ENCODE measurements at places on chromosomes 16 and 17. TPM values are rescaled to one million over a fixed set of nuclear protein-coding genes. Genes with fewer than 3 reads are reported as not detected.

DNA sequence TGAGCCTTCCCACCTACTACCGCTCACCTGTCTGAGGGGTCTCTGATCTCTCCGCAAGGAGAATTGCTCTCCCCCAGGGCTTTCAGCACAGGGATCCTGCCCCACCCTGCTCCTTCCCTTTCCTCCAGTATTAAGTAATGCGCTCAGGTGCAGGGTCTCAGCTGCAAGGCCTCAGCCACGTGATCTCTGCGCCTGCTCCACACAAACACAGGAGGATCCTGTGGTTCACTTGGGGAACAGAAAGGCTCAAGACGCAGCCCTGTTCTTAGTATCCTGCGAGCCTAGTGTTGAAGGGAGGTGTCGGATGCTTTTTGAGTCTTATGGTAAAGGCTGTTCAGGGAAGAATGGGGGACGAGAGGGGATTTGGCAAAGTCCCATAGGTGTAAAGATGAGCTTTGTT lies 41.6 kb upstream of the GCSH start:
- no peaks in the 10 kb centered on the region for H3K36me3 ChIP-seq
- H3K27me3 ChIP-seq: no peaks in the 10 kb centered on the region
- H3K27ac ChIP-seq: no peak overlapping the region
- no peak overlapping the region for H3K4me3 ChIP-seq
- DNase-seq: no peak
- H3K4me1 ChIP-seq: no peaks in the 10 kb centered on the region

DNA sequence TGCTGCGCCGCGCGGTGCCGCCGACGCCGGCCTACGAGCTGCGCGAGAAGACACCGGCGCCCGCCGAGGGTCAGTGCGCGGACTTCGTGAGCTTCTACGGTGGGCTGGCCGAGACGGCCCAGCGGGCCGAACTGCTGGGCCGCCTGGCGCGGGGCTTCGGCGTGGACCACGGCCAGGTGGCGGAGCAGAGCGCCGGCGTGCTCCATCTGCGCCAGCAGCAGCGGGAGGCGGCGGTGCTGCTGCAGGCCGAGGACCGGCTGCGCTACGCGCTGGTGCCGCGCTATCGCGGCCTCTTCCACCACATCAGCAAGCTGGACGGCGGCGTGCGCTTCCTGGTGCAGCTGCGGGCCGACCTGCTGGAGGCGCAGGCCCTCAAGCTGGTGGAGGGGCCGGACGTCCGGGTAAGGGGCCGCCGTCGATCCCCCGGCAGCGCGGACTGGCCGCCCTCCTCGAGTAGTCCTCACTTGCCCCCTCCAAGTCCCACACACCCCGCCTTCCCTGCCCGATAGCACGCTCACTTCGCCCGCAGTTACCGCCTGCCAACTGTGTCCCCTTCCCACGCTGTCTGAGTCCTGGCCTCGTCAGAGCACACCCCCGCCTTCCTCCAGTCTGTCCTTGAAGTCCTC lies 470 bp downstream of the MLYCD start:
- peak overlapping the region; percentile 88 for H3K27ac ChIP-seq
- no peaks in the 10 kb centered on the region for H3K27me3 ChIP-seq
- peaks cover 4% of the 10 kb centered on the region for H3K36me3 ChIP-seq
- peaks cover 11% of the 10 kb centered on the region for H3K4me1 ChIP-seq
- peak; percentile 87 for DNase-seq
- peak overlapping the region; percentile 82 for H3K4me3 ChIP-seq

GRCh38 chr17:68424203-68424602 lies 33.1 kb downstream of the WIPI1 start:
- DNase-seq: no peak
- peaks cover 37% of the 10 kb centered on the region for H3K36me3 ChIP-seq
- H3K27me3 ChIP-seq: no peaks in the 10 kb centered on the region
- no peak overlapping the region for H3K27ac ChIP-seq

DNA sequence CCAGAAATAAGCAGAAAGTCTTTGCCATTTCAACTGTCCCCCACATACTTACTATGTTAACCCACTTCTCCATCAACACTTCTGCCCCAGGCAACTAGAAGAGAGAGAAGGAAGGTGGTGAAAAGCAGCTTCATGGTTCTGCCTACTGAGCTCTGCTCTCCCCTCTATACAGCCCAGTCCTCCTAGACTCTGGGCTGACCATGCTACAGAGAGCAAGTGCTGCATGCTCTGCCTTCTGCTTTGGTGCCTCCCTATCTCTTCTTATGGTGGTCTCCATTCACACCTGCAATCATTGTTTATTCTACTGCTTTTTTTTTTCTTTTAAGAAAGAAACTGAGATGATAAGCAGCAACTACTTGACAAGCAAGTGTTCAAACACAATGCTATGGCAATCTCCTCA lies 20.3 kb upstream of the CD300E start:
- DNase-seq: no peak
- no peak overlapping the region for H3K4me3 ChIP-seq
- no peaks in the 10 kb centered on the region for H3K4me1 ChIP-seq
- H3K27ac ChIP-seq: no peak overlapping the region

CALB2 gene
- 1.4 TPM for total RNA-seq

DNA sequence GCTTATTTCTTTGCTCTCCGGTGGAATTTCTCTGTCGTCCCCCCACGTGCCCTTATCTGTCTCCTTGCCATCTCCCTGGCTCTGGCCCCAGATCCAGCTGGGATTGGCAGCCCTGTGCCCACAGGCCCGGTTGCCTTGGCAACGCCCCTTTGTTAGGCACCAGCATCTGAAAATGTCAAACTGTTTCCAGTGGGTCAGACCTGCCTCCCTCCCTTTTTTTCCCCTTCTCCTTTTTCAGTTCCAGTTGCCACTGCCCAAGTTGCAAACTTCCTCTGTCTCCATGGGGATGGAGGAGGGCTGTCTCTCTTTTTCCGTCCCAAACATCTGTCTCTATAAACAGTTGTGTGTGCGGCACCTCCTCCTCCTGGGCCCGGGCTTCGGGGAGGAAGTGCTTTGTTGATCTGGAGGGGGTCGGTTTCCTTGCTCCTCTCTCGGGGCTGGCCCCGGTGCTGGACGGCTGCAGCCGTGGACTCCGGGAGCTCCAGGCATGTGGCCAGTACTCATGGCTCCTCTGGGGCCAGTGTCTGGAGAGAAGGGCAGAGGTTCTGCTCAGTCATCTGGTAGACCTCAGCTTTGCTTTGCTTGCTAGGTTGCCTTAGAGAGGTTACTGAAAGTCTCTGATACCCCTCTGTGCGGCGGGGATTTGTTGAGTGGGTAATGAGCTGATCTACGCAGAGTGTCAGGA lies 35.3 kb downstream of the SOCS3 start:
- H3K4me1 ChIP-seq: peaks cover 7% of the 10 kb centered on the region
- DNase-seq: peak; percentile 95
- no peak overlapping the region for H3K4me3 ChIP-seq
- no peaks in the 10 kb centered on the region for H3K36me3 ChIP-seq
- peak overlapping the region; percentile 83 for H3K27ac ChIP-seq
- no peaks in the 10 kb centered on the region for H3K27me3 ChIP-seq

- no peak overlapping the region for H3K4me3 ChIP-seq
- H3K4me1 ChIP-seq: no peaks in the 10 kb centered on the region
- H3K27me3 ChIP-seq: no peaks in the 10 kb centered on the region
- no peaks in the 10 kb centered on the region for H3K36me3 ChIP-seq
Observed at GRCh38 chr16:51624080-51624775, 473.2 kb upstream of the SALL1 start.

- H3K36me3 ChIP-seq: peaks cover 4% of the 10 kb centered on the region
- no peak overlapping the region for H3K4me3 ChIP-seq
- peak; percentile 57 for DNase-seq
Observed at GRCh38 chr16:56370875-56371659, 54.3 kb downstream of the AMFR start.

GRCh38 chr16:66084306-66084705 lies 282.2 kb upstream of the CDH5 start:
- no peaks in the 10 kb centered on the region for H3K4me1 ChIP-seq
- H3K27ac ChIP-seq: no peak overlapping the region
- DNase-seq: no peak
- no peaks in the 10 kb centered on the region for H3K27me3 ChIP-seq
- no peaks in the 10 kb centered on the region for H3K36me3 ChIP-seq
- H3K4me3 ChIP-seq: no peak overlapping the region

DNA sequence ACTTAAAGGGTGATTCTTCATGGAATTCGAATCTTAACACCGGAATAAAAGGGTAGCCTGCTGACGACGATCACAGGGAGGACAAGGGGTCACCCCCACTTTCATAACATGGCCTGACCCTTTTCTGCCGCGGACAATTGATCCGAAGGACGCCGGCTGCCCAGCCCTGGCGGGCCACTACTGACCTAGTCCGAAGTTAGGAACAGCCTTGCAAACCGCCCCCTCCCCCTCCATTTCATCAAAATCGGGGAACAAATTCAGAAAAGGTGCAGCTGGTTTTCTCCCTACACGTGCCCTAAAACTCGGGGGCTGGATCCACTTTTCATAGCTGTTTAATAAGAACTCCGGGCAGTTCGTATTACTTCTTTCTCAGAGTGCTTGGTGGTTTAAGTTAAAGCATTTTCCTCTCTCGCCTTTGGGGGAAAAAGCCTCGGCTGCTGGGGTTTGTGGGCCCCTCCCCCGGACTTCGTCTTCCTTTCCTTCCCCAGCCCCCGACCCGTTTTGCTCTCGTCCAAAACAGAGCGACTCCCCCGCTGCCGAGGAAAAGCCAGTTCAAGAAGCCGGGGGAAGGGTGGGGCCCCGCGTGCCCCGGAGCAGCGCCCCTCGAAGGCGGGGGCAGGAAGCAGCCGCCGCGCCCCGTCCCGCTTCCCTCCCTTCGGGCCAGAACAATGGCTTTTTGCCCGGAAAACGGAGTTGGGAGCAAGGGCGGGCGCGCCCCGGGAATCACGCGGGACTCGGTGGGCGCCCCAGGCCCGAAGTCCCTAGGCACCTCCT lies 641 bp upstream of the CBX2 start:
- H3K4me3 ChIP-seq: peak overlapping the region; percentile 29
- peaks cover 6% of the 10 kb centered on the region for H3K4me1 ChIP-seq
- no peaks in the 10 kb centered on the region for H3K27me3 ChIP-seq
- no peak overlapping the region for H3K27ac ChIP-seq

DNA sequence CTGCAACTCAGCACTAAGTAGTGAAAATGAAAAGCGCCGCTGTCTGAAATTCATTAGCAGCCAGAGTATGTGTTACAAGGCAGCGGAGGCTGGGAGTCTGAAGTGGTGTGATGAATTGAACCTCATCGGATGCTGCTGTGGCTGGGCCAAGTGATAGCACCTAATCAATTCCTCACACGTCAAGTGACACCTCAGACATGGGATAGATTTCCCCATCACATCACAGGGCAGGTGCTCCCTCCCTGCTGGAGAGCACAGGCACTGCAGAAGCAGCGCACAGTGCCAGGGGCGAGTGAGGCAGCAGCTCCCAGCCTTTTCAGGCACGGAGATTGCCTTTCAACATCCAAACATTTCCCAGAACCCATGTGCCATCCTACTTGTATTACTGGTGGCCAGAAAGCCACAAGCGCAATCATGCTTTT lies 32.2 kb downstream of the DRC3 start:
- H3K36me3 ChIP-seq: no peaks in the 10 kb centered on the region
- no peak overlapping the region for H3K27ac ChIP-seq
- no peaks in the 10 kb centered on the region for H3K27me3 ChIP-seq
- H3K4me3 ChIP-seq: no peak overlapping the region
- H3K4me1 ChIP-seq: no peaks in the 10 kb centered on the region

DNA sequence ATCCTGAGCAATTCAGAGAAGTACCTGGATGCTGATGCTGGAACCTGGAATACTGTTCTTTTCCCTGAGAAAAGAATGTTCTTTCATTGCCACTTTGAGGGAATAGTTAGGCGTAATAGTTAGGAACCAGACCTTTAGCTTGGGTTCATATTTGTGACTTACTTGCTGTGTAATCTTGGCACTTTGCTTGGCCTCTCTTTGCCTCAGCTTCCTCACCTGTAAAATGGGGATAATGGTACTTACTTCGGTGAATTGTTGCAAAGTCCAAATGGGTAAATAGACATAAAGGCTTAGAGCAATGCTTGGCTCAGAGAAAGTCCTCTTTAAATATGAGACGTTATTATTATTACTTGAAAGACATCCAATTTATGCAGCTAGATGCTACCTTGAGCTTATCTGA lies 55.0 kb upstream of the CLEC19A start:
- no peak overlapping the region for H3K4me3 ChIP-seq
- H3K4me1 ChIP-seq: no peaks in the 10 kb centered on the region
- no peaks in the 10 kb centered on the region for H3K36me3 ChIP-seq
- no peak overlapping the region for H3K27ac ChIP-seq

GRCh38 chr17:64006361-64007088 lies 8.4 kb downstream of the PRR29 start:
- DNase-seq: no peak
- H3K36me3 ChIP-seq: no peaks in the 10 kb centered on the region
- H3K4me3 ChIP-seq: peak overlapping the region; percentile 12

ADAD2 gene
- 0.72 TPM for total RNA-seq
